ENCODE measurements at places on chromosomes 4 and X.
A peak's percentile ranks its signal among the peaks of the same experiment; 100 is the strongest.

DNA sequence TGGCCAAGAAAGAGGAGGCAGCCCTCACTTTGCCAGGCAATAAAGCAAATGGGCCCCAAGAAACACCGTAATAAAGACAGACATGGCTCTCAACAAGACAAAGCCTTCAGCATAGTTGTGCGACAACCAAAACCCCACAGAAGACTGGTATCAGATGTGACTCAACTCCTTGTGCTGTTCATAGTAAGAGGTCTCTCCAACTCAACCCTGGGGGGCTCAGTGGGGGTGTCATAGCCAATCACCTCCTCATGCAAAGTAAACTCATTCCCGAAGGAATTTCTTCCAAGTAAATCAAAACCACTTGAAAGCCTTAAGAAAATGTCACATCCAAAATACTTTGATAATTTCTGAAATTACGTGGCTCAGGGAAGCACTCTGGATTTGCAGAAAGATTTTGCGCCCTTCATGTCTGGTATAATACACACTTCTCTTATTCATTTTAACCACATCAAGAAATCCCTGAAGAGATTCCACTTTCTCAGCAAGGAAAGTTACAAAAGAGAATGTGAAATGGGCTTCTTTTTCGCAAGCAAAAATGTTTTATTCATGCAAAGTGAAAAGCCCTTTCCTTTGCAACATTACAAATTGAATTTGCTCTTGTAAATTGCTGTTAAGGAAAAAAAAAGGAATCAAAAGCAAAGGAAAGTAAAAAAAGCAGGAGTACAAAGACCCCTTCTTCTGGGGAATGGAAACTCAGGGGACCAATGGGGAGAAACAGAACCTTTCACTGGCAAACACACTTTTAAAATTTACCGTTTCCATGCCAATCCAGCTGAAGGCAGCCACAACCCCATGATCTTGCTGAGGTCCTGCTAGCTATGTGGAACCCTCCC is 137.4 kb downstream of the NSUN7 start:
- H3K27me3 ChIP-seq = no peaks in the 10 kb centered on the region
- peak overlapping the region; percentile 68 for H3K27ac ChIP-seq
- H3K4me1 ChIP-seq = peaks cover 33% of the 10 kb centered on the region
- peaks cover 10% of the 10 kb centered on the region for H3K36me3 ChIP-seq

DNA sequence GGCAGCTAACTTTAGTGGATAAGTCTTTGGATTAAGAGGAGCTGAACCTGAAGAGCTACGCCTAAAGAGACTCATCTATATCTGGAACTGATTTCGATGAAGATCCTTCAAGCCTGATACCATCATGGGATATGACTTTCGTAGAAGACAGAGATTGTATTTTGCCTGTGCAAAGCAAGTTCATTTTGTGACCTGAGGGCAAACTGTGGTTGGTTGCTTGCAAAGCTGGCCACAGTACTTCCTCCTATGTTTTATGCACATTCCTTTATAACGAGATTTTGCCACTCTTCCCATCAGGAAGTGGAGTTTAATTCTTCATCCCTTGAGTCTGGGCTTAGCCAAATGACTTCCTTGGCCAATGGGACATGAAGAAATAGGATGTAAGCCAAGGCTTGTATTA is 519.3 kb upstream of the NR3C2 start:
- no peak overlapping the region for H3K4me3 ChIP-seq
- H3K4me1 ChIP-seq = no peaks in the 10 kb centered on the region
- H3K36me3 ChIP-seq = no peaks in the 10 kb centered on the region
- no peak overlapping the region for H3K27ac ChIP-seq
- H3K27me3 ChIP-seq = no peaks in the 10 kb centered on the region

DNA sequence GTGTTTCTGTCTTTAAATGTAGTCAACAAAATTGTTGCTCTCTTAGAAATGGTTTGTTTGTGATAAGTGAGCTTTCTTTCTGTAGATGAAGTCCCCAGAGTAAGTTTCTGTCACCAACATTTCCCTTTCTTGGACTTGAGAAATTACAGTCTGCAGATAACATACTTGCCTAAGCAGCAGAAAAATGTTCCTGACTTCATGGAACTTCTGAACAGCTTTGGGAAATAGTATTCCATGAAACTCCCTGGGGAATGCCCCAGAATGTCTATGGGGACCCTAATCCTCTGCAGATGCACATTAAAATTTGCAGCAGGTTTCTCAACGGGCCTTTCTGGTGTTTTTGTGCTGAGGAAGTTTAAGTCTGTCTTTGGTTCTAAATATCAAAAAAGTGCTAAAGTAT is 38.6 kb upstream of the NEIL3 start:
- no peak overlapping the region for H3K4me3 ChIP-seq
- H3K4me1 ChIP-seq = no peaks in the 10 kb centered on the region
- DNase-seq = no peak

DNA sequence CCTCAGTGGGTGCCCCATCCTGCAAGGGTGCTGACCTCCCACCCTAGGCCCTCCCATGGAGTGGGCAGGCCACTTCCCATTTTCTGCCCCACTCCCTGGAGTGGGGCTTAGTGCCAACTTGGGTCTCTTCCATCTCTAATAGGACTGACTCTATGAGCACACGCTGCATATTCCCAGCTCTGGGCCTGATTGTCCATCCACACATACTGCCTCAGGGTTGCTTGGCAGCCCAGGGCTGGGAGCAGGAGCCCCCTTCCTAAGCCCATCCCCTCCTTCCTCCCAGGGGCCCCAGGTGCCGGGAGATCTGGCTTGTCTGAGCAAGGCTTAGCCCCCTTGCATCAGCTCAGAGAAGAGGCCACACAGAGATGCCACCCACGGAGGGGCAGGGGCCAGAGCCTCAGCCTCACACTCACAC is 55.1 kb downstream of the PJA1 start:
- H3K27me3 ChIP-seq = peaks cover 16% of the 10 kb centered on the region
- peaks cover 18% of the 10 kb centered on the region for H3K4me1 ChIP-seq

GRCh38 chr4:4854649-4855295 is 4.7 kb upstream of the MSX1 start:
- H3K27me3 ChIP-seq = peaks cover 83% of the 10 kb centered on the region
- no peaks in the 10 kb centered on the region for H3K36me3 ChIP-seq
- H3K27ac ChIP-seq = no peak overlapping the region
- no peak for DNase-seq

GRCh38 chr4:78642934-78643333 is 91.4 kb downstream of the ANXA3 start:
- H3K27ac ChIP-seq = no peak overlapping the region
- no peak for DNase-seq
- no peaks in the 10 kb centered on the region for H3K27me3 ChIP-seq
- H3K4me1 ChIP-seq = peaks cover 3% of the 10 kb centered on the region
- H3K4me3 ChIP-seq = no peak overlapping the region
- H3K36me3 ChIP-seq = no peaks in the 10 kb centered on the region

DNA sequence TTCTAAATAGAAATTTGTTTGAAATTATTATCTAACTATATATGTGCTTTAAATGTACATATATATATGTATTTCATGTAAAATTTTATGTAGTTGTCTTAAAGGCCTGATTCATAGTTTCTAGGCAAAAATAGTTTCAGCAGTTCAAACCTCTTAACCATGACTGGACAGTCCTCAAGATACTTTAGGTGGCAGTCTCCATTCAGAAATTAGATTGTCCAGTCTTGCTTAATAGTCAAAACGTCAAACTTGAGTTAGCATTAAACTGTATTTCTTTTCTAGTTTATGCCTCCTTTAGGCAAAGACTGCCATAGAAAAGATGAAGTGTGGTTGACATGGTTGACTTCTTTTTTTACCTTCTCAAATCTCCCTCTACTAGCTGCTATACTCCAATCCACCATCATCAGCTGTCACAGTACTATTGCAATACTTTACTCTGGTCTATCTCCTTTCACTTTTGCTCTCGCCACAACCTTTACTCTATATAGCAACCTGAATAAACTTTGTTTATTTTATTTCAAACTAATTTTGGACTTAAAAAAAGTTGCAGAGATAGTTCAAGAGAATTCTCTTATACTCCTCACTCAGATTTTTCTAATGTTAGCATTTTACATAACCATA is 395.6 kb upstream of the DIPK2B start:
- H3K36me3 ChIP-seq = no peaks in the 10 kb centered on the region
- no peaks in the 10 kb centered on the region for H3K4me1 ChIP-seq
- no peak for DNase-seq
- H3K27me3 ChIP-seq = peaks cover 3% of the 10 kb centered on the region

GRCh38 chr4:86848136-86848535 is 1.0 kb downstream of the SLC10A6 start:
- H3K27ac ChIP-seq = no peak overlapping the region
- no peak overlapping the region for H3K4me3 ChIP-seq

- peak; percentile 39 for DNase-seq
- H3K27me3 ChIP-seq = no peaks in the 10 kb centered on the region
Observed at GRCh38 chr4:15805583-15806517, 27.7 kb downstream of the CD38 start.

DNA sequence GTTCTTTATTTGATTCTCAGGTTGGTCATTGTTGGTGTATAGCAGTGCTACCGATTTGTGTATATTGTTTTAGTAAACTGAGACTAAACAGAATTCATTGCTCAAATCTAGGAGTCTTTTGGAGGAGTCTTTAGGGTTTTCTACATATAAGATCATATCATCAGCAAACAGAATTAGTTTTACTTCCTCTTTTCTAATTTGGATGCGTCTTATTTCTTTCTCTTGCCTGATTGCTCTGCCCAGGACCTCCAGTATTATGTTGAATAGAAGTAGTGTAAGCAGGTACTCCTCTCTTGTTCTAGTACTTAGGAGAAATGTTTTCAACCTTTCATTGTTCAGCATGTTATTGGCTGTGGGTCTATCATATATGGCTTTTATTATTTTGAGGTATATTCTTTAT is 92.6 kb downstream of the IQCM start:
- DNase-seq = no peak
- no peaks in the 10 kb centered on the region for H3K36me3 ChIP-seq
- no peaks in the 10 kb centered on the region for H3K4me1 ChIP-seq
- H3K4me3 ChIP-seq = no peak overlapping the region
- H3K27me3 ChIP-seq = no peaks in the 10 kb centered on the region

- no peak overlapping the region for H3K27ac ChIP-seq
- no peaks in the 10 kb centered on the region for H3K27me3 ChIP-seq
- H3K4me1 ChIP-seq = no peaks in the 10 kb centered on the region
- no peak for DNase-seq
Observed at GRCh38 chrX:110218591-110218990, 99.3 kb downstream of the AMMECR1 start.

DNA sequence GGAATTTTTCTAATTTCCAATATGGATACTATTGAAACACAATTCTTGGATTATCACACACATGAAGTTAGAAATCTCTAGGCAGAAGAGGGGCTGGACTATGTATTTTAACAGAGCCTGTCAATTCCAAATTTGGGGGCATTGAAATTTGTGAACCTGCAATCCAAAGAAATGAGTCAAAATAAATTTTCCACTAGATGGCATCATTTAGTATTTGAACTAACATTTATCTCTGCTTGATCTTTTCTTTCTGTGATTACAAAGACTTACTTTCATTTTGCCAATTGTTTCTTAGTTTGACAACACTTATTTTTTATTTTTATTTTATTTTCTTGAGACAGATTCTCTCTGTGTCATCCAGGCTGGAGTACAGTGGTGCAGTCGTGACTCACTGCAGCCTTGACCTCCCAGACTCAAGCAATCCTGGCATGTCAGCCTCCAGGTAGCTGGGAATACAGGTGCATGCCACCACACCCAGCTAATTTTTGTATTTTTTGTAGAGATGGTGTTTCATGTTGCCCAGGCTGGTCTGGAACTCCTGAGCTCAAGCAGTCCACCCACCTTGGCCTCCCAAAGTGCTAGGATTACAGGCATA is 2.7 kb upstream of the PYURF start:
- no peak overlapping the region for H3K27ac ChIP-seq
- no peak overlapping the region for H3K4me3 ChIP-seq
- H3K36me3 ChIP-seq = no peaks in the 10 kb centered on the region

GRCh38 chrX:102491766-102492165 is 20.2 kb upstream of the TCP11X2 start:
- no peaks in the 10 kb centered on the region for H3K36me3 ChIP-seq
- no peak overlapping the region for H3K4me3 ChIP-seq
- DNase-seq = no peak
- H3K4me1 ChIP-seq = no peaks in the 10 kb centered on the region
- no peak overlapping the region for H3K27ac ChIP-seq
- H3K27me3 ChIP-seq = peaks cover 8% of the 10 kb centered on the region

DNA sequence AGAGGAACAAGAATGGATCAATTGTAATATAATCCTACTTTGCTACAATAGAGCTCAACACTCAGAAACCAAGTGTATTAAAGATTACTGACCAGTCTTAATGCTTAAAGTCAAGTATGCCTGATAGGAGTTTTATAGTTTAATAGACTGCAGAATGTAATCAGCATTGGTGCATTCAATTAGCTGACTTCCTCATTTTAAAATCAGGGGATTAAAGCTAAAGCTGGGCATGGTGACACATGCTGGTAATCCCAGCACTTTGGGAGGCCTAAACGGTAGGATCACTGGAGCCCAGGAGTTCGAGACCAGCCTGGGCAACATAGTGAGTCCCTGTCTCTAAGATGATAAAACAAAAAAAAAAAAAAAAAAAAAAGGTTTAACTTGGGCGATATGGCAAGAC is 10.8 kb downstream of the HNRNPDL start:
- H3K4me1 ChIP-seq = no peaks in the 10 kb centered on the region
- H3K27me3 ChIP-seq = no peaks in the 10 kb centered on the region
- no peak overlapping the region for H3K27ac ChIP-seq
